Peyer's patch (tissue), 4 donors: ENCODE measurements at places on chromosomes 16 and 17.

GRCh38 chr17:15967706-15968399 is 22.9 kb downstream of the ADORA2B start:
- DNase-seq = no peak

- no peak for DNase-seq
Measured at GRCh38 chr16:29308644-29309546, 97.6 kb downstream of the NPIPB11 start.

DNA sequence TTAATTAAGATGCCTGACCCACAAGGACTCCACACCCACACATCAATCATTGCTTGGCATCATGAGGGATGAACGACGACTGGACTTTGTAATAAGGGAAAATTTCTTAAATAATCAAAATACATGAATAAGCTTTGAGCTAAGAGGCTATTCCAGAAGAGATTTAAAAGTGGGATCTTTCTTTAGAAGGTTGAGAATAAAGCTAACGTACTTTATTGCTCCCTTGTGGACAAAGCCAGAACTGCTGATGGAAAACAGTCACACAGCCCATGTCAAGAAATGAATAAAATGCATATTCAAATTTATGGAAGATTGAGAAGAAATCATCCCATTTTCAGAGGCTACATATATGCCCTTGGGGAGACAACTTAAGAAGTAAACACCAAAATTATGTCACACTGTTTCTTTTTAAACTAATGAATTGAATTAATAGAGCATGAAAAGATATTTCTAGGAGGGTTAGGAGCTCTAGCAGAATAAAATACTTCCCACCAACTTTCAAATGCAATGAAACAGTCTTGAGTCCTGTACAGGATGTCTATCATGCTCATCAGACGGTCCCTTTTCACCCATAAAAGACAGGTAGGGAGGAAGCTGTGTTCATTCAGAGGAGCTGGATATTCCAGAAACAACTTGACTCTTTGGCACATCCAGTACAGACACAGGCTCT is 60.2 kb upstream of the PHOSPHO1 start:
- DNase-seq = no peak

- no peak for DNase-seq
Measured at GRCh38 chr17:30369995-30370394, 8.7 kb upstream of the CPD start.

DNA sequence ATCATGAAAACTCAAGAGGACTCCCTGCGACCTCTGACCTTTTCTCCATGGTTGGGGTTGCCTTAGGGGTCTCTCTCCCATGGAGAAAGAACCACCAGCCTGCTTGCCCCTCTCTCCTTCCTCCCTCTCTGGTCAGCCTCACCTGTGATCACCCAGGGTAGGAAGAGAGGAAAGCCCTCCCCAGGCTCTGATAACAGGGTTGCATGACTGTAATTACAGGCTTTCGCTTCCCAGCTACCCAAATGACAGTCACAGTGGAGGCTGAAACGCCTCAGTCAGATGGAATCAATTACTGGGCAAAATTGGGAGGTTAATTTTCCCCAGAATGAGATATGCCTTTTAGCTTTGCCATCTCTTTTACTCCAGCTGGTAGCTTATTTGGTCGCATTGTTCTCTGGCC is 265.8 kb upstream of the SOX9 start:
- no peak for DNase-seq

- DNase-seq = peak; percentile 30
Measured at GRCh38 chr17:45296833-45297124, 20.0 kb downstream of the MAP3K14 start.

GRCh38 chr17:8435245-8436168 is at the start of gene NDEL1:
TSS of gene NDEL1 (plus strand) at chr17:8435884. CDS start at chr17:8444272, 8,388 bp downstream.
- peak; percentile 100 for DNase-seq

- DNase-seq = peak; percentile 44
Measured at GRCh38 chr17:80846932-80847331, 144.7 kb upstream of the CHMP6 start.
